ENCODE measurements at places on chromosomes 13 and 19. TPM values are rescaled to one million over a fixed set of nuclear protein-coding genes. Genes with fewer than 3 reads are reported as not detected.

CCDC122 gene
- total RNA-seq, result 0.50 TPM

NECTIN2 gene
- total RNA-seq, result not detected

MIA gene
- total RNA-seq, result 0.89 TPM

PGLYRP2 gene
- total RNA-seq, result 0.08 TPM

KLK3 gene
- total RNA-seq, result not detected

FAAP24 gene
- total RNA-seq, result 7.3 TPM

FXYD3 gene
- total RNA-seq, result not detected

DNA sequence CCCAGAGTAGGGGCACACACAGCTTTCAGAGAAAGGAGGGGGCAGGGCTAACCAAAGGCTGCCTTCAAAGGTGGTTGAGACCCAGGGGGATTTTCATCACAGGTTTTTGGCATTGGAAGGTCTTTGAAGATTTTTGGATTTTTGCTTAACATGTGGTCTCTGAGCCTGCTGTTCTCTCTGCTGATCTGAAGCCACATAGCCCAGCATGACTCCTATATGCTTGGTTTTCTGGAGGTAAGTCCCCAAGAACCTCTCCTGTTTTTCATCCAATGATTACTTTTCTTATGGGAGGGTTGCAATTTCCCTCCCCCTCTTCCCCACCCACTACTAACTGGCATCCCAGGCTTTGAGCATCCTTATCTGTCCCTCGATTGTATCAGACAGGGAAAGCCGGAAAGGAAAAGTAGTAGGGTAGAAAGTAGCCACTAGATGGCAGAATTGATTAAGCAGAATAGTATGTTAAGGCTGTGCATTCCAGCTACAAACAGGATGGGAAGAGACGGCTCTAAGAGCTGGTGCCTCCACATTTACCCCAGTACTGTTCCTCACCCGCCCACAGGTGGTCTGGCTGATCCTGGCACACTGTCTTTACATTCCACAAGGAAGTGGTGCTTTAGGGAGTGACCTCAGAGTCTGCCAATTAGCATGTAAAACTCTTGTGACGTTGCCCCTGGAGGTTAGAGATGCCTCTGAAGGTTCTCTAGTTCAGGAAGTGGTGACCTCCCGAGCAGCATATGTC lies 218.9 kb upstream of the EDNRB start:
- H3K27ac ChIP-seq, result no peak overlapping the region
- H3K4me3 ChIP-seq, result no peak overlapping the region
- DNase-seq, result no peak
- H3K36me3 ChIP-seq, result no peaks in the 10 kb centered on the region

DNA sequence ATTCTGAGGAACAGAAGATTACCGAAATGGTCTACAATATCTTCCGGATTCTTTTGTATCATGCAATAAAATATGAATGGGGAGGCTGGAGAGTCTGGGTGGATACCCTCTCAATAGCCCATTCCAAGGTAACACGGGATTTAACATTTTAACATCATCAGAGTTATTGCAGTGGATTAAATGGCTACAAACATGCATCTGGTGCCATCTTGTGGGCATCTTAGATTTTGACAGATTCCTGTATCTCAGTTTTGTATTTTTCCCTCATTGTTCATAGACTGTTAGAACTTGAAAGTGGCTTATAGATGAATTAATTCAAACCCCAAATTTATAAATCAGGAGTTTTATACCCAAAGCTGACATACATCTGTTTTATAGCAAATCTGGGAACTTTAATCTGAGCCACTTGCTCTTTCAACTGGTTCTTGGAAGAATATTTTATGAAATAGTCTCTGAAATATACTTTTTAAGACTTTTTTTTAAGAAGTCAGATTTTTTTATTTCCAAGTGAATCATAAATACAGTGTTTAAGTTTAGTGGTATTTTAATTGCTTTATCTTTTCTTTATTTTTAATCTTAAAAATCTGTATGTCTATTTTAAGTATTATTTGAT lies 215.2 kb downstream of the NBEA start:
- H3K27me3 ChIP-seq, result no peaks in the 10 kb centered on the region
- H3K4me3 ChIP-seq, result no peak overlapping the region
- H3K36me3 ChIP-seq, result no peaks in the 10 kb centered on the region
- H3K27ac ChIP-seq, result no peak overlapping the region
- peak; percentile 51 for DNase-seq

DNA sequence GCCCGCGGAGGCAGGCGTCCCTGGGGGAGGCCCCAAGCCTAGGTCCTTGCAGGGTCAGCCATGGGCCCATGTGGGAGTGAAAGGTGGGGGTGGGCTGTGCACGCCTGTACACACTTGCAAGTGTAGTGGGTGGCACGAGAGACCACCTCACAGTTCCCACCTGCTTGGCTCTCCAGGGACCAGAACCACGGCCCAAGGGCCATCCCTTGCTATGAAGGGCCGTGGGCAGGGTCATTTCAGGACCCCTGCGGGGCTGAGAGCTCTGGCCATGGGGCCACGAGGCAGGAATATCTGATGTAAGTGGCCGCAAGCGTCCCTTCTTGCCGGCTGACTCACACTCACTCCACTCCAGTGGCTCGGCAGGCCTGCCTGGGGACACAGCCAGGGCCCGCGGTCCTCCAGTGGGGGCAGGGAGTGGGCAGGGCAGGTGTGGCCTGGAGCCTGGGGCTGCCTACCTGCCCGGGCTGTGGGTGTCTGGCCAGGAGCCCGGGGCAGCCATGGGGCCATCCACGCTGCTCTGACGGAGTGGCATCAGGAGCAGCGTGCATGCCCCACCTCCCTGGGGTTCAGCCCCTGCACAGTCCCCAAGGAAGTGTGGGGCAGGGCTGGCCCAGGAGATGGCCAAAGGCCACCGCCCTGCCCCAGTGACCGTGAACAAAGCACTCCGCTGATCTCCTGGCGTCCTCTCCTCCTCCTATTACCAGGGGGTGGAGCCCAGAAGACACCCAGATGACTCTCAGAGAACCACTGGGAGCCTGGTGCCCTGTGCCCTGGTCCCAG lies 8.6 kb upstream of the MKNK2 start:
- peaks cover 2% of the 10 kb centered on the region for H3K36me3 ChIP-seq
- DNase-seq, result no peak
- peak overlapping the region; percentile 91 for H3K4me3 ChIP-seq
- H3K4me1 ChIP-seq, result peaks cover 60% of the 10 kb centered on the region
- H3K27ac ChIP-seq, result peak overlapping the region; percentile 95

DNA sequence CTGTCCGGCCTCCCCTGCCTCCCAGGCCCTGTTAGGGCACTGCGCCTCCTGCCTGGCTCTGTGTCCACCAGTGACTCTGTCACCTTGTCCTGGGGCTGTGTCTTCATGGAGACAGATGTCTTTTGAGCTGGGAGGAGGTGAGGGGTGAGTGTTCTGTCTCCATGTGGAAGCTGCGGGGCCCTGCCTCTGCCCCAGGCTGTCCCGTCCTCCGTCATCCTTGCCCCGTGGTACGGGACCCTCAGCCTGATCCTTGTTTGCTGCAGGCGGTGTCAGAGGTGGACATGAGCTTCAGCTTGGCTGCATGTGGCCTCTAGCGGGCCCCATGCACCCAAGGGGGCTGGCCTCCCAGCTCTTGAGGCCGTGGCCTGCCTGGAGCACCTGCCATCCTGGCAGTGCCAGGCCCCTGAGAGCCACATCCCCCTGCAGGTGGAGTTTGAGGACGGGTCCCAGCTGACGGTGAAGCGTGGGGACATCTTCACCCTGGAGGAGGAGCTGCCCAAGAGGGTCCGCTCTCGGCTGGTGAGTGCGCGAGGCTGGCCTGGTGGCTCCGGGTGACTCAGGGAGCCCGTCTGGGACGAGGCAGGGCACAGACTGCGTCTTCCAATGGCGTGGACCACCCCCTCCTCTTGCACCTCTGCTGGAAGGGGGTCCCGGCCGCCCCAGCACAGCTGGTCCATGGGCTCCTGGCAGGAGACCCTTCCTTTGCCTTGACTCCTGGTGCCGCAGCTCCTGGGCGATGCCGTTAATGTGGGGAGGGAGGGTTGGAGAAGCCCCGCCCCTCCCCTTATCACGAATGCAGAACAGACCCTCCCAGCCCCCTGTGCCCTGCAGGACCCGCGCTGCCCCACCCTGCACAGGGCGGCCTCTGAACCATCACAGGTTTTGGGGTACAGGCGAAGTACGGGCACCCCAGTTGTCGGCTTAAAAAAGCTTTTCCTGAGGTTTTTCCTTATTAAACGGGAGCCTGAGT lies 181.3 kb downstream of the KDM4B start:
- no peak overlapping the region for H3K27ac ChIP-seq
- no peak for DNase-seq
- no peaks in the 10 kb centered on the region for H3K4me1 ChIP-seq
- H3K4me3 ChIP-seq, result no peak overlapping the region
- H3K27me3 ChIP-seq, result no peaks in the 10 kb centered on the region
- peaks cover 3% of the 10 kb centered on the region for H3K36me3 ChIP-seq

GRCh38 chr19:58374200-58374599 lies 6.6 kb downstream of the ZNF837 start:
- no peak overlapping the region for H3K27ac ChIP-seq
- no peaks in the 10 kb centered on the region for H3K36me3 ChIP-seq
- H3K27me3 ChIP-seq, result no peaks in the 10 kb centered on the region
- peaks cover 4% of the 10 kb centered on the region for H3K4me1 ChIP-seq
- H3K4me3 ChIP-seq, result no peak overlapping the region

DNA sequence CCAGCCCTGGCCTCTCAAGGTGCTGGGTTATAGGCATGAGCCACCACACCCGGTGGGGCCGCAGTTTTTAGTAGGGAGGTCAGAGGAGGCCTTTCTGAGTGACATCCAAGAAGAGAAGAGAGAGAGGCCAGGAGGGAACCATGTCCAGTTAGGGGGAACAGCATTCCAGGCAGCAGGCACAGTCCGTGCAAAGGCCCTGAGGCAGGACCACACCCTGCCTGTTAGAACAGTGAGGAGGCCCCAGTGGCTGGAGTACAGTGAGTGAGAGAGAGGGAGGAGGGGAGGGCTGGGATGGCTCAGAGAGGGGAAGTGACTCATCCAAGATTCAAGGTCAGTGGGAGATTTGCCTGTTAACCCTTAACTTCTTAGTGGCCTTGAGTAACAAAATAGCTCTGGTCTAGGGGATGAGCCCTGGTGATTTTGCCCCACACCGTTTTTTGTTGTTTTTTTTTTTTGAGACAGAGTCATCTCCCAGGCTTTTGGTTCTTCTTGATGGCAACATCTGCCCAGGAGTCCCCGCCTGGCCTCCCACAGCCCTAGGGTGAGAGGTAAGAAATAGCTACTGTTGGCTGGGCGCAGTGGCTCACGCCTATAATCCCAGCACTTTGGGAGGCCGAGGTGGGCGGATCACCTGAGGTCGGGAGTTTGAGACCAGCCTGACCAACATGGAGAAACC lies 2.7 kb upstream of the PLIN3 start:
- H3K27ac ChIP-seq, result no peak overlapping the region
- DNase-seq, result no peak
- peaks cover 12% of the 10 kb centered on the region for H3K27me3 ChIP-seq
- no peak overlapping the region for H3K4me3 ChIP-seq
- peaks cover 23% of the 10 kb centered on the region for H3K4me1 ChIP-seq

DNA sequence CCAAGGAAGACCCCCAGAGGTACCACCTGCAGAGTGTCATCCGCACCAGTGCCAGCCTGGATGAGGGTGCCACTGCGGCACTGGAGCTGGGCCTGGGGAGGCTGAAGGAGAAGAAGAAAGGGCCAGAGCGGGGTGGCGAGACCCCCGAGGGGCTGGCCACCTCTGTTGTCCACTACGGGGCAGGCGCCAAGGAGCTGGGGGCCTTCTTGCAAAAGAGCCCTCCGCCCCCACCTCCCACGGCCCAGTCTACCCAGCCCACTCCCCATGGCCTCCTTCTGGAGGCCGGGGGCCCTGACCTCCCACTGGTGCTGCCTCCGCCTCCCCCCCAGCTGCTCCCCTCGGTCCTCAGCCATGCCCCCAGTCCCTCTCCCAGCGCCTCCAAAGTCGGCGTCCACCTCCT lies 5.4 kb downstream of the PRR12 start:
- H3K4me1 ChIP-seq, result peaks cover 19% of the 10 kb centered on the region
- H3K27ac ChIP-seq, result no peak overlapping the region
- no peak for DNase-seq
- peaks cover 44% of the 10 kb centered on the region for H3K36me3 ChIP-seq
- no peaks in the 10 kb centered on the region for H3K27me3 ChIP-seq
- no peak overlapping the region for H3K4me3 ChIP-seq

- H3K27ac ChIP-seq, result no peak overlapping the region
- peaks cover 4% of the 10 kb centered on the region for H3K4me1 ChIP-seq
- DNase-seq, result no peak
- H3K4me3 ChIP-seq, result no peak overlapping the region
- H3K27me3 ChIP-seq, result no peaks in the 10 kb centered on the region
Observed at GRCh38 chr13:79360095-79360494, 46.0 kb downstream of the RBM26 start.

DNA sequence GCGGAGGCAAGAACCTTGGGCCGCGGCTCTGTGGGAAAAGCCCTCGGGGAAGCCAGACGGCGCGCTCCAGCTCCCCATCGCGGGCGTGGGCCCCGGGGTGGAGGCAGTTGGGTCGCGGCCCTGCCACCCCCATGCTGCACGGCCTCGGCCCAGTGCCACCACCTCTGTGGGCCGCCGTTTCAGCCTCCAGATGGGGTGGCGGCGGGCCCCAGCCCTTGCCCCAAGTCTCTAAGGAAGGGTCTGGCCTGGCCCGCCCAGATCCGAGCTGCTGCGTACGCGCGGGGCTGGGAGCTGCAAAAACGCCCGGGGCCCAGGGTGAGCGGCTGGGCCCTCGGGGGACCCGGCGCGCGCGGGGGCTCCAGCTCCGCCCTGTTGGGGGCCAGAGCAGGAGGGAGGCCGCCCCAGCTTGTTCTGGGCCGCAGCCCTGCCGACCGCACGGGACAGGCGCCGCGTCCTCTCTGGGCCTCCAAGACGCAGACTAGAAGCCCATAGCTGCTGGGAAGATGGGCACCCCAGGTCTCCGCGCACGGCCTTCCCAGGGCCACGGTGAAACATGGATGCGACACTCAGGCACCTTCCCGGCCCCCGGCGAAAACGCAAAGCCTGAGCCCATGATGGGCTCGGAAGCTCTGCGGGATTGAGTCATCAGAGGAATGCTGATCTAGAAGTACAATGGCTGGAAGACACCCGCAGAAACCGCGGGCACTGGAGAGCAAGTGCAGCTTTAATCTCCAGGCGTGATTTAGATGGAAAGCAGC lies 110.1 kb downstream of the KCTD15 start:
- no peak overlapping the region for H3K4me3 ChIP-seq
- no peak overlapping the region for H3K27ac ChIP-seq
- no peaks in the 10 kb centered on the region for H3K36me3 ChIP-seq
- H3K4me1 ChIP-seq, result peaks cover 3% of the 10 kb centered on the region
- no peak for DNase-seq
- H3K27me3 ChIP-seq, result peaks cover 37% of the 10 kb centered on the region

DNA sequence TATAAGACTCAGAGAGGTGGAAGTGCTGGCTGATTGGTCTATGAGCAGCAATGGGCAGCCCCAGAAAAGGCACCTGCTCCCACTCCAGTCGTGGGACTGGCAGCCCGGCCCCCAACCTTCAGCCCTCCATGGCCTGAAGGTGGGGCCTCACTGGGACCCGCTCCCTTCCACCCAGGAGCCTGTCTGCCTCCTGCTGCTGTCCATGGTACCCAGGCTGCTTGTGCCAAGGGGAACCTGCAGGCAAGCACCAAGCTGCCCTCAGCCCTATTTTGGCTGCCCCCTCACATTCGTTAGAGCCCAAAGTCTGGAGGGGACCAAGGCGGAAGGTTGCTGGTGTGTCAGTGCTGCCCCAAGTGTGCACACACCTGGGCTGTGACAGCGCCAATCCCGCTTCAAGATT lies 2304.9 kb downstream of the PCDH9 start:
- H3K4me3 ChIP-seq, result no peak overlapping the region
- H3K27me3 ChIP-seq, result no peaks in the 10 kb centered on the region
- no peak overlapping the region for H3K27ac ChIP-seq

- H3K36me3 ChIP-seq, result peaks cover 37% of the 10 kb centered on the region
- no peak overlapping the region for H3K4me3 ChIP-seq
- no peak for DNase-seq
- H3K27me3 ChIP-seq, result no peaks in the 10 kb centered on the region
- peaks cover 15% of the 10 kb centered on the region for H3K4me1 ChIP-seq
- no peak overlapping the region for H3K27ac ChIP-seq
Observed at GRCh38 chr13:28204043-28204442, 65.7 kb downstream of the PAN3 start.
